ENCODE measurements at places on chromosomes 7 and 10.
A peak's percentile ranks its signal among the peaks of the same experiment; 100 is the strongest.

GRCh38 chr7:113099284-113099919 lies 12.8 kb upstream of the GPR85 start:
- DNase-seq = no peak

- no peak for DNase-seq
Observed at GRCh38 chr10:129912166-129912917, 51.7 kb downstream of the EBF3 start.

- DNase-seq = no peak
Observed at GRCh38 chr10:17056781-17057428, 72.7 kb downstream of the CUBN start.

DNA sequence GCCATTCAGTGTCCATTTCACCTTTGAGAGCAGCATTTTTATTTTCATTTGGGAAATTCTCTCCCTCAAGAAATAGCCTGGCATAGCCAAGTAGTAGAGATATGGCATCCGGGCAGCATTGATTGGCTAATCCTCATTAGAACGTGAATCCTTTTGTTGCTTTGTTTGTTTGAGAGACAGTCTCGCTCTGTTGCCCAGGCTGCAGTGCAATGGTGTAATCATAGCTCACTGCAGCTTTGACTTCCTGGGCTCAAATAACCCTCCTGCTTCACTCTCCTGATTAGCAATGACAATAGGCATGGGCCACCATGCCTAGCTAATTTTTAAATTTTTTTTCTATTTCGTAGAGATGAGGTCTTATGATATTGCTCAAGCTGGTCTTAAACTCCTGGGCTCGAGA lies 1174.9 kb upstream of the AUTS2 start:
- no peak for DNase-seq

DNA sequence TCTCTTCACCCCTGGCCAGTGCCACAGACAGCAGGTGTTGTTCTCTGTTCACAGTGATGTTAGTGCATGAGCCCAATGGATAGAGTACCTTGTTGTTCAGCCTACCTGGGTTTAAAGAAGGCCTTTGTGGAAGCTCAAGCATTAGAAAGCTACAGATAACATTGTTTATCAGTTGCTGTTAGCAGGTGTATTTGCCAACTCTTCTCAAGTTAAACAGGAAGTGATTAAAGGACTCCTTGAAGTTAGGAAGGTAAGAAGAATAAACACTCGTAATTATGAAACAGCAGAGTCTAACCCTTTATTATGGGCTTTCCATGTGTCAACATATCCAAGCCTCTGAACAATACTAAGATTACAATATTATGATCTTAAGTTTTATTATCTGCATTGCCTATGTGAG lies 25.9 kb downstream of the RGR start:
- no peak for DNase-seq

- no peak for DNase-seq
Observed at GRCh38 chr10:122199689-122200088, 71.4 kb upstream of the BTBD16 start.

GRCh38 chr7:157678501-157678900 lies 341.7 kb downstream of the DNAJB6 start:
- no peak for DNase-seq

GRCh38 chr7:103622274-103622673 lies 176.3 kb upstream of the SLC26A5 start:
- no peak for DNase-seq

DNA sequence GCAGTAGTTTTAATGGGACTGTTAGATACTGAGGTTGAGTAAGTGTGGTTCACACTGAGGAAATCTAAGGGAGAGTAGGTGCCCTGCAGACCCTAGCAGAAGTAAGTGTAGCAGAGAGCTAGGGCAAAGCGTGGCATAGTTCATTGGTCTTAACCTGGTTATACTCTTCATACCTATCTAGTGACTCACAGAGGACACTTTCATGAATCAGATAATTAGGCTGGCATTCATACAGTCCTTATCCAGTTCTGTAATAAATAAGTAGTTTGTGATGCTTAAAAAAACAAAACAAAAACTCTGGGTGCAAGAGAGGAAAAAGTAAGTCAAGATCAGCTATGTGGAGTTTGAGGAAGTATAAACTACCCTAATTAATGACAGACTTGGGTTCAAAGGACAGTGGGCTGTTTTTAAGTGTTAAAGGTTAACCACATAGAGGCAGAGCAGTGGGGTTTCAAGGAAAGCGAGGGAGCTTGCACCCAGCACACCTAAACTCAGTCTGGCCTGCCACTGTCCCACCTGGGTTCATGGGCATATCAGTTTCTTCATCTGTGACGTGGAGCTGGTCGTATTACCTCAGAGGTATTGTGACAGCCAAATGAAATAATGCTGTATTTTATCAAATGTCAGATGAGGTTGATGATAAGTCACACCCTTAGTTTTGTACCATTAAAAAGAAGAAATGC lies 27.1 kb downstream of the LMTK2 start:
- peak; percentile 80 for DNase-seq

GRCh38 chr10:73246646-73247508 lies at the start of gene DNAJC9:
Gene DNAJC9 (minus strand): TSS chr10:73247255. CDS start chr10:73247189, 66 bp downstream.
- DNase-seq = peak; percentile 95

All from Caki2 (cell line).